ENCODE measurements at places on chromosomes 2 and 18.

DNA sequence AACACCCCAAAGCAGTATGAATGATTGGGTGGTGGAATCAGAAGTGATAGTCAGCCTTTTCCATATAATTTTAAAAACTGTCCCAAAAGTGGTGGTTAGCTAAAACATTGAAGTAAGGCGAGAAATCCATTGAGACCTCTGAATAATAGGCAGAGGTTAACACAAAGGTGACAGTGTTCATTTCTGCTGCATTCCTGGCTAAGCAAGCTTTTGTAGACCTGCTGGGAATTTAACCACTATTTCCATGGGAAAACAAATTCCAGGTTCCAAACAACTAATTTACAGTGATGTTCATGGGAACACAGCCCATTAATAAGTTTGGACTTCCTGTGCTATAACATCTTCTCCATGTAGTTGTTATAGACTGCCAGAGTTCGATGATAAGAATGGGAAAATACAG is 6.3 kb upstream of the INO80D start:
- no peak for DNase-seq

DNA sequence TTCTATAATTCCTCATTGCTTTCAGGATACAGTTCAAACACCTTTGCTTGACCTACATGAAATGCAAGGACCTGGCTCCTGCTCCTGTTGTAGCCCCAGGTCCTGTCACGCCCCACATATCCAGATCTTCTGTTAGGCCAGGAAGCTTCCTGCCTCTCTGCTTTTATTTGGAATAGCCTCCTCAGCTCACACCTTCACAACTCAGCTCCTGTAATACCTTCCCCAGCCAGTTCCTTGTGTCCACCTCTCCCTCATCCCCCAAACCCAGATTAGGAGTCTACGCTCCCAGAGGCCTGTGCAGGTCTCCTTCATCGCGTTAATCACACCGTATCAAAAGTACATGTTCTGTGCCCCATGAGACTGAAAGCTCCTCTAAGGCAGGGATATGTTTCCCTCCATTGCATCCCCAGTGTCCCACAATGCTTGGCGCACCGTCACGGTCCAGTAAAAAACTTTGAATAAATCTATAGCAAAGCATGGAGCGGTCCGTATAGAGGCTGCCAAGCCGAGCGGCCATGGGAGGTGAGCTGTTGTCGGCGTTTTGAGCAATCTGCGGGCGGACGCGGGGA is 371 bp downstream of the MDH1B start:
- DNase-seq = no peak

- DNase-seq = no peak
Observed at GRCh38 chr18:31010601-31011000, 31.9 kb downstream of the DSC3 start.

DNA sequence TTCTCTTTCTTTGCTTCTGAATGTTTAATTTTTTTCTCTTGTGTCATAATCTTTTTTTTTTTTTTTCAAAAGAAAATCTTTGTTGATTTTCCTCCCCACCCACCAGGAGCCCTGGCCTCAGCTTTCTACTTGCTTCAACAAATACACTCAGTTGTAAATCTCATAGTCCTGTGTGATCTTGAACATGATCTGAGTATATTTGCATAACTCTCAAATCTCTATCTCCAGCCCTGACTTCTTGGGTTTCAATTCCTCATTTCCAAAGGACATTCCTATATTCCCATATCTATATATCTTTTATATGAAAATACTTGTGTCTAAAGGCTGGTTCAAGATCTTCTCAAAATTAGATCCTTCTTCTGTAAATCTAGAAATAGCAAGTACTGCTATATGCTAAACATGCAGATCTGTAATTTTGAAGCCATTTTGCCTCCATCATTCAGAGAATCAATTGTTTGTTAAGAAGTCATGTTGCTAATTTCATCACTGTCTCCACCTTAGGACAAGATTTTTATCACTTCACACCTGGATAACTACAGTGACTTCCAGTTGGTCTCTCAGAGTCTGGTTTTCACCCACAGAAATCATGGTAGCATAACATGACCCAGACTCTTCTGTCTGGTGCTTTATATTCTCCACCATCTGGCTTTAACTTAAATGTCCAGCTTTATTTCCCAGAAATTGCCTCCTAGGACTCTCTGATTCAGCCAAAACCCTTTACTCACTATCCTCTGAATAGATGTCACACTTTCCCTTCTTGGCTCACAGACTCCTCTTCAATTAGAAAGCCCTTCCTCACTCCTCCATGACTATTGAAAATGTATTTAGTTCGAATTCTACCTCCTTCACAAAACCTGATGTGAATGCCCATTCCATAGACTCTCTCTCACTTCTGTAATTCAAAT is 98.1 kb downstream of the ZEB2 start:
- no peak for DNase-seq

GRCh38 chr2:135132314-135132713 is 80.2 kb downstream of the RAB3GAP1 start:
- no peak for DNase-seq
